ENCODE measurements at places on chromosomes 2 and 18.

GRCh38 chr18:74278058-74278457, 13.7 kb downstream of the CYB5A start:
- no peak for DNase-seq

DNA sequence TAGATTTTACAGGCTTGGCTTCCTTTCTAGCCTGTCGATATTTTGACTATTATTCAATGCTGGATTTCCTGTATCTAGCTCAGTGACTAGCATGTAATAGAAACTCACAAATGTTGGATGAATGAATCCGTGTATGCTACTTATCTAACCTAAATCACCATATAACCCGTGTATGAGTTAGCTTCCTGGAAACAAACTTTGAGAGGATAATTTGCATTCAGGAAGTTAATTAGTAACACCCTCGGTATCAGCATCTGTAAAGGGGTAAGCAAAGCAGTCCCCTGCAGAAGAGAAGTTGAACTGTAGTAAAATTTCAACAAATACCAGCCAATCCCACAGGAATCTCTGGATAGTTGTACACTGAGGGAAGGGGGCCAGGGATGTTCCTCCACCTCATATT, 269.4 kb upstream of the LRATD1 start:
- DNase-seq: no peak

DNA sequence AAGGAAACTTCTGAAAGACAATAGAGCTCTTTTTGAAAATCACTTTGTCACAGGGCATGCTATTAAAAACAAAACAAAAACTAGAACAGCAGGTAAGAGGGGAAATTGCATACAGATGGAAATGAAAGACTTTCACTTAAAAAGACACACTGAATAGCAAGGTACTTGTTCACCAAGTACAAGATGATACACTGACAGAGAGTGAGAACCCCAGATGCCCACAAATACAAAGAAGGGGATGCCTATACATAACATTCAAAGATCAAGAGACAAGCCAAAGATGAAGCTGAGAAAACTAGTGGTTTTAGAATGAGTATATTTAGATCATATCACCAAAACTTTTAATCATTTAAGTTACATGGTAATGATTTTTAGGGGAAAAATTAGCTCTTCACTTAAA, 60.7 kb downstream of the ASXL2 start:
- no peak for DNase-seq

- no peak for DNase-seq
Observed at GRCh38 chr18:57113799-57114420, 33.0 kb upstream of the BOD1L2 start.

- no peak for DNase-seq
Observed at GRCh38 chr2:41294331-41294730, 753.5 kb upstream of the PKDCC start.

DNA sequence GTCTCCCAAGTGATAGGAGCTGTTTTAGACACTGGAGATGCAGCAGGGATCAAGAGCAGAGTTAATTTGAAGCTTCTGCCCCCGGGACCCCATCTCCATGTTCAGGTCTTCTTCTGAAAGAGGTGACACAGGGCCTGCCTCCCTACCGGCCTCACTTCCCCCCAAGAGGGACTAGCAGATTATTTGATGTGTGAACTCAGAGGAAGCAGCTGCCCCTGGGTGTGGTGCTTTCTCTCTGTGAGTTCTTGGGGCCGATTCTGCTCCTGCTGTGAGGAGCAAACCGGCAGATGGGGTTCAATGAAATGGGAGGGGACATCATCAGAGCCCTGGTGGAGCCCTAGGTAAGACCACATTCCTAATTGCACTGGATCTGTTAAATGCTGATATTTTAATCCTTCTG, 193.4 kb downstream of the FBXO15 start:
- DNase-seq: no peak

GRCh38 chr2:113117541-113118262, 9.7 kb upstream of the IL1RN start:
- no peak for DNase-seq

DNA sequence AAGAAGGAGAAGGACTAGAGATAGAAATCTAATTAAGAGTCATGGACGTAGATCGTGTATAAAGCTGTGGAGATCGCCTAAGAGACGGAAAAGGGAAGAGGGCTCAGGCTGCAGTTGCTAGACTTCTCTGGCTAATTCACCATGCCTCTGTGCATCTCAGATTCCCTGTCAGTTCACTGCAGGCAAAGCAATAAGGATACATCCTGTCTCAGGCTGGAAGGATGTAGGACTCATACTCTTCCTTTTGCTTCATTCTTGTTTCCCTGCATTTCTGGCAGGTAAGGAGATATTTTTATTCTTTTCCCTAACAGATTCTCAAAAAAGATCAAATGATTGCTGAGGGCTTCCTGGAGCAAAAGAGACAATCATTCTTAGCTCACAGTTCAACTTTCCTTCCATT, 112.5 kb downstream of the AP1S3 start:
- DNase-seq: no peak

- no peak for DNase-seq
Observed at GRCh38 chr18:79123948-79124347, 54.8 kb downstream of the ATP9B start.

DNA sequence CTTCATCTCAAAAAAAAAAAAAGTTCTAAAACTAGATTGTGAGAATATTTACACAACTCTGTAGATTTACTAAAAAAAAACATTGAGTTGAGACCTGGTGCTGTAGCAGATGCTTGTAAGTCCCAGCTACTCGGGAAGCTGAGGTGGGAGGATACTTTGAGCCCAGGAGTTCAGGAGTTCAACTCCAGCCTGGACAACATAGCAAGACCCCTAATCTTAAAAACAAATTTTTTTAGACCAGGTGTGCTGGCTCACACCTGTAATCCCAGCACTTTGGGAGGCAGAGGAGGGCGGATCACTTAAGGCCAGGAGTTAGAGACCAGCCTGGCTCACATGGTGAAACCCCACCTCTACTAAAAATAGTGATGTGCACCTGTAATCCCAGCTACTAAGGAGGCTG, 108.9 kb downstream of the MEMO1 start:
- DNase-seq: no peak

GRCh38 chr2:145421841-145422240, 901.9 kb upstream of the ZEB2 start:
- no peak for DNase-seq

- DNase-seq: no peak
Observed at GRCh38 chr18:70246061-70246466, 40.6 kb upstream of the RTTN start.

- DNase-seq: peak; percentile 50
Observed at GRCh38 chr2:74530239-74531187, 780 bp downstream of the HTRA2 start.

DNA sequence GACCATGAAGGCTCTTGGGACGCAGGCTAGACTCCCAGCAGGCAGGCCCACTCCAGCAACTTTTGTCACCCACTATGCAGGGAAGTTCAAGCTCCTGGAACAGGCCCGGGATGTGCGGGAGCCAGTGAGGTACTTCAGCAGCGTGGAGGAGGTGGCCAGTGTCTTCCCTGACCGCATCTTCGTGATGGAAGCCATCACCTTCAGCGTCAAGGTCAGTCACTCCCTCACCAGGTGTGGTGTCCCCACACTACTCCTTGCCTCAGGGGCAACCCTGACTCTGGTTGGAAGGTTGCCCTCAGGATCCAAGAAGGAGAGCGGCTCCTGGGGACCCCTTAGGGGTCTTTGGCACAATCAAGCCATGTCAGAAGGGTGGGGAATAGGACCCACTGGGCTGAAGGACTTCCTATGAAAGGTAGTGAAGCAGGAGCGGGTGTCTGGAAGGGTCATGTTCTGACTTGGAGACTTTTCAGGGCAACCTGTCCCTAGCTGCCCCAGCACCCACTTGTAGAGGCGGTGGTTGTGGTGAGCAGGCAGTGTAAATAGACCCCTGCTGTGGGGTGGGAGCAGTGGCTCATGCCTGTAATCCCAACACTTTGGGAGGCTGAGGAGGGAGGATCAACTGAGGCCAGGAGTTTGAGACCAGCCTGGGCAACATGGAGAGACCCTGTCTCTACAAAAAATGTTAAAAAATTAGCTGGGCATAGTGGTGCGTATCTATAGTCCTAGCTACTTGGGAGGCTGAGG, 10.2 kb downstream of the GAREM2 start:
- DNase-seq: no peak

DNA sequence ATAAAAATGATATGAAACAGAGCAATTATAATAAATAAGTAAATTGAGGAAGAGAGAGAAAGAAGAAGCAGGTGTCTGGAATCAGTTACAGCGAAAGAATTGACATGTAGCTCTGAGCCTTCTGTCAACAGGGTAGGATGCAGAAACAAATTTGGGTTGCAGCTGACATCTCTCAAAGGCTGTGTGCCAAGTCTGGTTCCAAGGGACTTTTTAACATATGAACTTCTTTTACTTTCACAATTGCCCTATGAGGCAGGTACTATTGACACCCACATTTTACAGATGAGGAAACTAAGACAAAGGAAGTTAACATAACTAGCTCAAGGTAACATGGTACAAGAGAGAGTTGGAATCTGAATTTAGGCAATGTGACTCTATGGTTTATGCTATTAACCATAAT, 260.0 kb downstream of the ASXL3 start:
- DNase-seq: no peak

DNA sequence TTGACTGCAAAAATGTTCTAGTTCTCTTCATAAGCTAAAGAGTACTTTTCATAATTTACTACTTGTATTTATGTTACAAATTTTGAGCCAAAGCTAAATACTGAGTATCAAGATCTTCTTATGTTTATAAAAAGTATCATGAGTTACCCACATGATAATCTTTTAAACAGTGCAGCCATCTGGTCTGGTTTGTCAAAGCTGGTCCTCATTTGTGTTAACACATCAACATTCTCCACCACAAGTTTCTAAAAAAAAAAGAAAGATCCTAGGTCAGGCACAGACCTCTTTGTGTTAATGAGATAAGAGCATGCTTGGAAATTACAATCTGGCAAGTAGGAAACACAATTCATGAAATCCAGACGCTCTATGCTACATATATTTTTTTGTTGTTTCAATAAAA, 75.5 kb upstream of the FRZB start:
- no peak for DNase-seq

DNA sequence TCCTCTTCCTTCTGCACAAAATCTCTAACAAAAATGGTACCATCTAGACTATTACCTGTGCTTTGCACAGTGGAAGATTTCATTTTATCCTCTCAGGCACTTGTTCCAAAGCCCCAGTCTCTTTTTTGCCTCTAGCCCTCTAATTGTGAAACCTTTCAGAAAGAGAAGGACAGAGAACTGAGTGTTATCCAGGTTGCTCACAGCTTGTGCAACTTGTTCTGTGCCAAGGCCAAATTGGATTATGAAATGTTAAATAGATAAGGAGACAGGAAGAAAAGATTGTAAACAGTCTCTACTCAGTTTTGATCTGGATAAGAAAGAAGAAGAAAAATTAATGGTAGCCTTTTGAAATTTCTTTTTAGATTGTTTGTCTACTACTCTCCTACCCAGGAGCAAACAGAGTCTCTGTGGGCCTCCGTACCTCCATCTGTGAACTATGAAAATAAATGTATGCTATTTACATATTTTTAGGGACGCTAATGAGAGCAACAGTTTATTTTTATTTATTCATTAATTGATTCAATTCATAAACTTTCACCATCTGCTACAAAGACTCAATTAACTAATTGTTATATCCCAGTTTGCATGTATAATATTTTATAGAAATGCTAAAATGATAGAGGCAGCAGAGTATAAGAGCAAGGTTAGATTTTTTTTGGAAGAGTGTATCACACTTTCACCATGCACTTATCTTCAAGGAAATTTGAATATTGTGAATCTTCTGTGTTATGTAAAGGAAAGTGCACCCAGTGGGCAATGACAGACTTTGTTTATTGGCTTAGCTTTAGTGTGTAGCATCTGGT, 339.0 kb upstream of the ETAA1 start:
- DNase-seq: no peak

All from NCI-H526 (cell line).